Effector CD8-positive, alpha-beta T cell (primary cell): ENCODE measurements at places on chromosomes 1 and 21.

GRCh38 chr1:17587693-17588047 is 48.2 kb downstream of the ARHGEF10L start:
- no peak for DNase-seq

GRCh38 chr1:110786802-110787327 is 86.1 kb upstream of the CD53 start:
- DNase-seq = no peak

DNA sequence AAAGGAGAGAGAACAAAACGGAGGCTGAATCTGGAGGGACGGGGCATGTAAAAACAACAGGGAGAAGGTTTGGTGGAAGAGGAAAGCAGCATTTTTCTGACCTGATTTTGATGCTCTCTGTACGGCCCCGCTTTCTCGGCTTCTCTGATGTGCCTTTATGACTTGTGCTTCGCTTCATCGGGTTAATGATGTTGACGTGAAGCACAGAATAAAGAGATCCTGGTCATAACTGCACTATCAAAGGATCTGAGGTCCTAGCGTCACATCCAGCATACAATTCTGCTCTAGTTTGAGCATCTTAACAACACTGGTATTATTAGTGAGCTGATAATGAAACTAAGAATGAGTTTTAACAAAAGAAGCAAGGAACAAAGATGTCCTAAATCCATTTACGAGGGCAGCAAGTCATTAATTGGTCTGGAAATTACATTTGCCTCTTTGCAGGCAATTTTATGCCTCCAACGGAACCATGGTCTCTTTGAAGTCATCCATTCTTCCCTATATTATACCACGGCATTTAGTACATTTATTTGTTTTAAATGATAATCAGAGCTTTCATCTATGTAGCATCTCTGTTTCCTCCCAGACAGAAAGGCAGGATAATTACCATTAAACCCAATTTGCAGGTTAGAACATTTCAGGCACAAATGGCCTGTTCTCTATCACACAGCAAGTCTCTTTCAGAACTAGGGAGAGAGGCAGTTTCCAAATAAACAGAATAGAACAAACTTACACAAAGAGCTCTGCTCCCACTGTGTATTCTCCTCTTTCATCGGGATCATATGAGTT is 45.3 kb upstream of the B3GALNT2 start:
- no peak for DNase-seq

- DNase-seq = no peak
Measured at GRCh38 chr1:53001128-53001527, 60.9 kb upstream of the PODN start.

DNA sequence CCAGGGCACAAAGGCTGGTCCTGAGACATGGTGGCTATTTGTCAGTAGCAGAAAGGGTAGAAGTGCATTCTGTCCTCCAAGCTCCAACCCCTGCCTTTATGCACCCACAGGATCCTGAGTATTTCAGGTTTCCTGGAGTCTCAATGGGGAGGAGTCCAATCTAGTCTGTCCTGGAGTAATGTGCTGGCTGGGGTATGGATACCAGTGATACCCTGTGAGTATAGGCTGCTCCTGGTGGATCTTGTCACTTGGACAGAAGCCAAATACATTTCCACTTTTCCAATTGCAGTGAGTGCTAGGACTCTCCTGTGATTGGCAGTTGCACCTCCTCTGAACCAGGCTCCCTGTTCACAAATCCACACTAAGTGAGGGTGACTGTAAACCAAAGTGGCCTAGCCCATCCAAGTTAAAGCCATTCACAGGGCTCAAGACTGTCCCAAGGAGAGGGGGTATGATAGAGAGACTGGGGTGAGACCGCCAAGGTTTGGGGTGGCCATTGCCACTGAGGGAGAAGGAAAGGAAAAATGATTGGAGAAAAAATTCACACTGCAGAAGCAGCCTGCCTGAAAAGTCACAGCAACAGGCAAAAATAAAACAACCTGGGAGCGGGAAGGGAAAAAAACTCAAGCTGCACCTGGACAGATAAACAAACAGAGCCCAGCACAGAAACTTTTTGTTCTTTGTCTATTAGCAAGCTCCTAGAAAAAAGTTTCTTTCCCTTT is 163.4 kb upstream of the ETV3 start:
- DNase-seq = no peak

- no peak for DNase-seq
Measured at GRCh38 chr21:41640748-41641509, 125.9 kb downstream of the RIPK4 start.

DNA sequence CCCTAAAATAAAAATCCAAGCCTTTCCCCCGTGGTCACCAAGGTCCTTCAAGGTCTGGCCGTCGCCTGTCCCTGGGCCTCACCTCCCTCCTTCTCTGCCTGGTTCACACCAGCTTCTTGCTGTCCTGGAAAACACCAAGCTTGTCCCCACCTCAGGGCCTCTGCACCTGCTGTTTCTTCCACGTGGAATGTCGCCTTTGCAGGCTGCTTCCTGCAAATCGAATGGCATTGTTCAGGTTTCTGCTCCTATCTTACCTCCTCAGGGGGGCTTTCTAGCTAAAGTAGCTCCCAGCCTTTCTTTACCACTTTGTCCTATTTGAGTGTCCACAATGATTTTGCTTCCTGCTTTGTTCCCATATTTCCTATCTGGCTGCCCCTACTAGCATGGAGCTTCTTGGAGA is 3.3 kb upstream of the CASZ1 start:
- DNase-seq = no peak

- no peak for DNase-seq
Measured at GRCh38 chr1:212710566-212710965, 10.9 kb upstream of the BATF3 start.

GRCh38 chr1:165129568-165130164 is 226.8 kb downstream of the LMX1A start:
- DNase-seq = no peak

DNA sequence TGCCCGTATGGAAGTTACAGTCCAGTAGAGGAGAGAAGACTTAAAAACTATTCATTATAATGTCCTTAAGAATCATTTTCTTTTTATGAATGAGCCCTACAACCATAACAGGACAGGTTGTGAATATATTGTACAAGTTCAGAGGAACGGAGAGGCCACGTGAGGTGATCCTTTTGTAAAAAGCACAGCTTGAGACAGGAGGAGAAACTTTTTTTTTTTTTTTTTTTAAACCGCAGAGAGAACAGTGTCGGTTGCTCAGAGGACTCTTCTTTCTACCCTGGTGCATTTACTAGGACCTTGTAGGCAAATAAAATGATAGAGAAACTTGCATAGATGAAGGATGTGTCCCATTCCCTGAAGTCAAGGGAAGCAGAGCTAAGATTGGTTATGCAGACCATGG is 32.1 kb downstream of the DYRK1A start:
- DNase-seq = no peak

GRCh38 chr21:24561291-24561690 is 1046.0 kb downstream of the MRPL39 start:
- DNase-seq = no peak

DNA sequence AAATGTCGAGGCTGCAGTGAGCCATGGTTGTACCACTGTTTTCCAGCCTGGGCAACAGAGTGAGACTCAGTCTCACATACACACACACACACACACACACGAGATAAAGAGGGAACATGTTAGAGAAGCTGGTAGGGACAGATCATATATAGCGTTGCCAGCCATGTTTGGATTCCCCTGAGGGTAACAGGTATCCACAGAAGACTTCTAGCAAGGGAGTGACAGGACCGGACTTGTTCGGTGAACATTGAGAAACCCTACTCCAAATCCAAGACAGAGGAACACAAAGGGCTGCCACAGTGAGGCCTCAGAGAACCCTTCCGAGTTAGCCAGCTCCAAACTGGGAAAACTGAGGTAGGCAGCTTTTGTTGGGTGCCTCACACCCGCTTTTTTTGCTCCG is 3.7 kb upstream of the SARS1 start:
- no peak for DNase-seq

DNA sequence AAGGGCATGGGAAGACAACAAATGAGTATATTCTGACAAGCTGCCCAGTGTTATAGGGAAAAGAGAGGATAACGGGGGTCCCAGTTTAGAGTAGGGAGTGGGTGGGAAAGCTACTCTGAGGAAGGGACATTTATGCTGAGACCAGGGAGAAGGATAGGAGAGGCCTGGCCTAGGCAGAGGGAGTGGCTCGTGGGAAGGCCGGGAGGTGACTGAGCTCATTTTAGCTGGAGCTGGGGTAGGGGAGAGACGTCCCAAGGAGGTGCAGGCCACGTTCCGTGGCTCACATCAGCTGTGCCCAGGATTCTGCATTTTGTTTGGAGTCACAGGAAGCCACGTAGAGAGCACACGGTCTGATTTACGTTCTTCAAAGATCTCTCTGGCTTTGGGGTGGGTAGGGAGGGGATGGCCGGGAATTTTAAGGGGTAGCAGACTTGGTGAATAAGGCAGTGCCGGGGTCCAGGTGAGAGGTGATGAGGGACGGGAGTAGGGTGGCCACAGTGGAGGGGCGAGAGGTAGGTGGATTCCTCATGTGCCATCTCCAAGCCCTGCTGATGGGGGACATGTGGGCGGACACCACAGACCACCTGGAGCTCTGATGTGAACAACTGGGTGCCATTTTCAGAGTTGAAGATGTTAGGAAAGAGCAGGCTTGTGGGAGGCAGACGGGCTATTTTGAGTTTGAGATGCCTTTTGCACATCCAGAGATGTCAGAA is 4.7 kb downstream of the TINAGL1 start:
- no peak for DNase-seq

DNA sequence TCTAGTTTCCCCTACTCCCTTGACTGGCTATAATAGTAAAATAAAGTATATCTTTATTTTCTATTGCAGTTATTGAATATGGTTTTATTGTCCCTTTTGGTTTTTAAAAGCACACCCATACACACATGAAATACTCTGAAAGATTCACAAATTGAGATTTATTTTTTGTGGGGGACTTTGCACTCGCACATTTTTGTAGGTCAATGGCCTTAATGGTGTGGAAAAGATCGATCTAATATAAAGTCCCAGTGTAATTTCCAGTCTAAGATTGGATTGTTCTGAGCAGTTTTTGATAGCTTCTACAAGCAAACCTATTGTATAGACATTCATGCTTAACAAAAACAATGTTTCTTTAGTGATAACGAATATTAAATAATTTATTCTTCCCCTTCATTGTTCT is 59.5 kb upstream of the INSL5 start:
- DNase-seq = no peak

DNA sequence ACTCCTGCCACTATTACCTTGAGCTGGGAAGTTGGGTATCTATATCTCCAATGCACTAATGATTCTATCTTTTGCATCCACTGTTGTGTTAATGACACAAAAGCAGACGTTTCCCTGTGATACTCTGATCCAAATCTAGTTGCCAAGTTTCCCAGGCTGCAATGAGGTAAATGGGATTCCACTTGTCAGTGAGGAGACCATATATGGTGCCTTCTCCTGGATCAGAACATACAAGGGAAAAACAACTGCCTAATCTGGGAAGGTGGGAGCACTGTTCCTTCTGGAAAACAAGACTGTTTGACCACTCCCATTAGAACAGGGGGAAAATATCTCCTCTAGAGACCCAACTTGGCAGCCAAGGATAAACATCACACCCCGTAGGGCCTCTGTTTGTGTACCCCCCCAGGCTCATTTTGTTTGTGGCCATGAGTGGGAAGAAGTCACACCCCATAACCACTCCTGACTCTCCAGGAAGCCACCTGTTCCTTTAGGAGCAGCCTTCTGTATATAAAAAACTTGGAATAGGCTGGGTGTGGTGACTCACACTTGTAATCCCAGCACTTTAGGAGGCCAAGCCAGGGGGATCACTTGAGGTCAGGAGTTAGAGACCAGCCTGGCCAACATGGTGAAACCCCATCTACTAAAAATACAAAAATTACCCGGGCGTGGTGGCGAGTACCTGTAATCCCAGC is 28.5 kb upstream of the SLC6A9 start:
- DNase-seq = no peak

DNA sequence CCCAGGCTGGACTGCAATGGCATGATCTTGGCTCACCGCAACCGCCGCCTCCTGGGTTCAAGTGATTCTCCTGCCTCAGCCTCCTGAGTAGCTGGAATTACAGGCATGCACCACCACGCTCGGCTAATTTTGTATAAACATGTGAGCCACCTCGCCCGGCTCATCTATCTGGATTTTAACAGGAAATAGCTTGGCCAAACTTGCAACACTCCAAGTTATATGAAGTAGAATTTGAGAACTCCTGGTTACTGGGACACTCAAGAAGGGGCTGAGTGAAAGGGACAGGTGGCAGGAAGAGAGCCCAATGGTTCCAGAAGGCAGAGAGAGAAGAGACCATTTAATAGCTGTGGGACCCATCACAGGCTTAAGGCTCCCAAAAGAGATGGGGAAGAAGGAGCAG is 2.9 kb upstream of the GPX7 start:
- DNase-seq = no peak

- no peak for DNase-seq
Measured at GRCh38 chr1:108597041-108597440, 37.1 kb downstream of the EEIG2 start.

GRCh38 chr1:45348966-45349677 is 8.9 kb upstream of the MUTYH start:
- no peak for DNase-seq

- no peak for DNase-seq
Measured at GRCh38 chr1:56074007-56074651, 505.2 kb downstream of the PLPP3 start.

DNA sequence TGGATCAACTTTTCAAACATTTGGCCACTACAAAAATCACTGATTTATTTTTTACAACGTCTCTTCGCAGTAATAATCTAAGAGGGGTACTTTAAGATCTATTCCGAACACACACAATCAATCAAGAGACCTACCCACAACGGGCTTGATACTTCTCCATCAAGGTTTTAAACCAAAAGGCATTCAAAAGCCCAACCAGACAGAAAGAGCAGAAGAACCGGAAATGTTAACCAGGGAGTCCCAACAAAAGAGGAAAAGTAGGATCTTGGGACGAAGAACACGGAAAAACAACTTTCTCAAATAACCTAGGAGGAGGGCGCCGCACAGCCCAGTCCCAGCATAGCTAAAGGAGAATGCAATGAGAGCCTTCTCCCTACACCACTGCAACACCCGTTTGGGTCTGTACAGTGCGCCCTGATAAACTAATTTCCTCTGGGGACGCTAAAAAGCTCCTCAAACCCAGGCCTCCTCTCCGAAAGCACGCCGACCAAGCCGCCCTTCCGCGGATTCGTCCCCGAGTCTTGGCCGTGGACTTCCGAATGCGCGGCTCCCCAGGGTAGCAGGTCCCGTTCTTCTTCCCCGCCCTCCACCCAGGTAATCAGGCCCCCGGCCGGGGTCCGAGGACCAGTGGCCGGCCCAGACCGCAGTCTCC is 623 bp downstream of the RPL22 start:
- no peak for DNase-seq
